ENCODE measurements at places on chromosomes 5 and 9.

DNA sequence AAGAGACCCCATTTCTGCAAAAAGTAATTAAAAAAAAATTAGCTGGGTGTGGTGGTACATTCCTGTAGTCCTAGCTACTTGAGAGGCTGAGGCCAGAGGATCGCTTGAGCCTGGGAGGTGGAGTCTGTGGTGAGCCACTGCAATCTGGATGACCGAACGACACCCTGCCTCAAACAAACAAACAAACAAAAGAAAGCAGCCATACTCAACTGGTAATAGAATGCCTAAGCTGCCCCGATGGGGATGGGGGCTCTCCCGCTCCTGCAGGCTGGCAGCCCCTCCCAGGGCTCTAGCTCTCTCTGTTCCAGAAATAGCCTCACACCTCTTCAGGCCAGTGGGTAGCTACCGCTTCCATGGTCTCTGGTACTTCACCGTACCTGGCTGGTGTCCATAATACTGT lies 241.8 kb downstream of the FANCC start:
- DNase-seq = no peak

GRCh38 chr9:78612091-78612490 lies 315.2 kb downstream of the PSAT1 start:
- no peak for DNase-seq

- no peak for DNase-seq
These were observed 2.8 kb downstream of the SRA1 start for GRCh38 chr5:140554454-140554853.

GRCh38 chr5:95729115-95730010 lies 1.8 kb upstream of the RHOBTB3 start:
- no peak for DNase-seq

- no peak for DNase-seq
These were observed 239.9 kb downstream of the FSTL4 start for GRCh38 chr5:133372293-133372937.

DNA sequence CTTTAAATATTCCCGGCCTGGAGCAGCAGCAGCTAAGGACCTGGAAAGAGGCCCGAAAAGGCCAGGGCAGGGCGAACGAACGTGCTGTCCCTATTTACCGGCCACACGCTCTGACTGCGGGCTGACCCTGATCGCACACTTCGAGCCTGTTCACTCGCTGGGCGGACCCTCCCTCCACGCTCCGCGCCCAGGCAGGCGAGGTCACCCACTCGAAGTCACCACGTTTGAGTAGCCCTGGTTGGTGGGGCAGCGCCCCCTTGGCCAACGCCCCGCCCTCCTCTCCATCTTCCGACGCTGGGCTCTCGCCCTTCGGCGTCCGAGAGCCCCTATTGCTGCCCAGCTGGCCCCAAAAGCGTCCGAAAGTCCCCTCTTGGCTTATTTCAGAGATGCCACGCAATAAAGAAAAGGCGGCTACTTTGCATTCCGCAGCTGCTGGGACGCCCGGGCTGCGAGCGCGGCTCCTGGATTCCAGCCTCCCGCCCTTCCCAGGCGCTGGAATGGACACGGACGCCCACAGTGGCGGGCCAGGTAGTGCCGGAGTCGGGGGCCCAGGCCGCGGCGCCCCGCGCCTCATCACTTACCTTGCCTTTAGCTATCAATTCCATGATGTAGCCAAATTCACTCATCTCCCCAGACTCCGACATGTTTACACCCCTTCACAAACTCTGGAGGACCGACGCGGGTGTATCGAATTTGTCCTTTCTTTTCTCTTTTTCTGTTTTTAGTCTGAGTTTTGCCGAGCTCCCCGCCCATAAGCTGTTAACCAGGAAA lies 9.9 kb upstream of the TRIM36 start:
- no peak for DNase-seq

DNA sequence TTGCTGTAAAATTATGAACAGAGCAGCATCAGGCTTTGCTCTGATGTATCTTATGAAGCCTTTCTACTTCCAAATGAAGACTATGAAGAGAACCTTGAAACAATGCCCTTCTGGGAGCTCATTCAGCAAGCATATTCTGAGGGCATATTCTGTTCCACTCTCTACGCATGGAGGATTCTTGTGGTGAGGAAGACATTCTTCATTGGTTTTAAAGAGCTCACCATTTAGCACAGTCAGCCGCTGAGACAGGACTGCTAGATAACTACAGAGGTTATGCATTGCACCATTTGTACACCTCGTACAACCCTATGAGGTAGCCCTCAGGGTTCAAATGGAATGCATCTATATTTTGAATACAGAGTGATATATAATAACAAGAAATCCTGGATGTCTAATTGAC lies 61.0 kb downstream of the INVS start:
- no peak for DNase-seq

DNA sequence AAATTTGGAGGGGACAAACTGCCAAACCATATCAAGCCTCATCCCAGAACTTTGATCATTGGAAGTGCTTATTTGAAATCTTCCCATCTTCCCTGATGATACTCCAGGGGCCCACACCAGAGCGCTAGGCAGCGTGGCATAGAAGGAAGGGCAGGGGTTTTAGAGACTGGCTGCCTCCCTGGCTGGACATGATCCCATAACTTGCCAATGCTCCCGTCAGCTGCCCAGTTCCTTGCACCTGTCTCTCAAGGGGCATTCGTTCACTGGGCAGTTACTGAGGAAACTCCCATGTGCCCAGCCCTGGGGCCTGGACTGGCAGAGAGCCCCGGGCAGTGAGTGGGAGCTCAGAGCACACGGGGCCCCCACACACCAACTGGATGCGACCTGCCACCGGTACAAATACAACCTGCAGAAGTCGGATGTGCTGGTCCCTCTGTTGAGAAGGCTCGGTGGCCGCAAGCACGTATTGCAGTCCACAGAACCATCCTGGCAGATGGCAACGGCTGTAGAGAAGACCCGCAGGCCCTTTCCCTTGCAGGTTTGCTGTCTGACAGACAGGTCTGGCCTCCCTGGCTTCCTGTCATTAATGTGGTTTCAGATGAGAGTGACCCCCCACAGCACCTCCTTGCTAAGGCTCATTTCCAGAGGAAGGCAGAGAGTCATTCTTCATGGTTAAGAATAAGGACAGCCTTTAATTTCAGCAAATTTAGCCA lies 122.4 kb downstream of the MVB12B start:
- DNase-seq = no peak

DNA sequence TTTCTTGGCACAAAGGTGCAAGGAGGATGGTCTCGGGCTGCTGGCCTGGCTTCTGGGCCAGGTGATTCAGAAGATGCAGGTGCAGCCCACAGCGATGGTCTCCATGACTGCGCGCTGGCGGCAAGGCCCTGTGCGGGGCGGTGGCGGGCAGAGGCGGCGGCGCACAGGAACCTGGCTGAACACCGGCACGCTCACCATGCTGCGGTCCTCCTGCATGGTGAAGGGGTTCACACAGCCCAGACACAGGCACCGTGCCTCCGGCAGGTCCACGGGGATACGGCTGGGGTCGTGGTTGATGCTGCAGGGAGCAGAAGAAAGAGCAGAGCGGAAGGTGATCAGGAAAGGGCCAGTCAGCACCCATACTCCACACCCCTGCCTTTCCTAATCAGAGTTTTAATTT lies 4.8 kb downstream of the IL17B start:
- DNase-seq = no peak

DNA sequence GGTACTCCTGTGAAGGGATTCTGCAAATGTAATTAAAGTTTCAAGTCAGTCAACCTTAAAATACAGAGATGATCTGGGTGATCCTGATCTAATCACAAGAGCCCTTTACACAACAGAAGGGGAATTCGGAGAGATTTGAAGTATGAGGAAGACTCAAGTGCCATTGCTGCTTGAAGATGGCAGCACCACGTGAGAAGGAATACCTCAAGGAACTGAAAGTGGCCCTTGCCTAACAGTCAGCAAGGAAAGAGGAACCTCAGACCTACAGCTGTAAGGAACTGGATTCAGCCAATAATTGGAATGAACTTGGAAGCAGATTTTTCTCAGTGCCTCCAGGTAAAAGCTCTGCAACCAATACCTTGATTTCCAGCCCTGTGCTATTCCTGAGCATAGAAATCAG lies 87.4 kb downstream of the THBS4 start:
- no peak for DNase-seq

DNA sequence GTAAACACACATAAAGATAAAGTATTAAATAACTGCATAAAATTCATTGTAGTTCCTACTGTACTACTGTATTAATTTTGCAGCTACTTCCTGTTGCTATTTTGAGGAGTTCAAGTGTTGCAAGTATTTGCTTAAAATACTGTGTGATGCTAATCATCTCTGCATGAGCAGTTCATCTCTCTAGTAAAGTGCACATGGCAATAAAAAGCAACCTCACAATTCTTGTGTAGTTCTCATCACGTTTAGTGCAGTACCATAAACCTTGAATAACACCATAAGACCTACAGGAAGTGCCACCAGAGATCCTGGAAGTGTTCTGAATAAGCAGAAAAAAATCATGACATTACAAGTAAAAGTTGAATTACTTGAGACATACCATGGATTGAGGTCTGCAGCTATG lies 34.6 kb downstream of the CPLANE1 start:
- no peak for DNase-seq

GRCh38 chr5:85077581-85077980 lies 692.9 kb upstream of the EDIL3 start:
- no peak for DNase-seq

DNA sequence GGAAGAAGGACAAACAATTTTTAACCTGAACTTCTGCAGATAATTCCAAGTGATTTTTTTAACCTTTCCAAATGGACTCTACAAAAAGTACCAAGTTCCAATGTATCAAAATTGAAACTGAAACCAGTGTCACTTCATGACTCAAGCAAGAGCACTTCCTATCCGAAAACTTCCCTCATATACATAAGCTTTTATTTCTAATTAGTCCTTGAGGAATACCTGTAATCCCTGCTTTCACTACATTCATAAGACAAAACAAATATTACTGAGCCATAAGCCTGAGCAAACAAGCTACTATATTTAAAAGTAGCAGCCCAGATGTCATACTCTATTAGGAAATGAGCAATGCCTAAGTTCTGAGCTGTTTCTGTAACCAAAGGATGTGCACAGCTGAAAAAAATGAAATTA lies 224.4 kb downstream of the EBF1 start:
- no peak for DNase-seq
